ENCODE measurements at places on chromosomes 7 and 10.

GRCh38 chr7:25375805-25376600 is 147.7 kb upstream of the NPVF start:
- DNase-seq = no peak

GRCh38 chr10:104450954-104451353 is 97.3 kb downstream of the CFAP58 start:
- DNase-seq = no peak

DNA sequence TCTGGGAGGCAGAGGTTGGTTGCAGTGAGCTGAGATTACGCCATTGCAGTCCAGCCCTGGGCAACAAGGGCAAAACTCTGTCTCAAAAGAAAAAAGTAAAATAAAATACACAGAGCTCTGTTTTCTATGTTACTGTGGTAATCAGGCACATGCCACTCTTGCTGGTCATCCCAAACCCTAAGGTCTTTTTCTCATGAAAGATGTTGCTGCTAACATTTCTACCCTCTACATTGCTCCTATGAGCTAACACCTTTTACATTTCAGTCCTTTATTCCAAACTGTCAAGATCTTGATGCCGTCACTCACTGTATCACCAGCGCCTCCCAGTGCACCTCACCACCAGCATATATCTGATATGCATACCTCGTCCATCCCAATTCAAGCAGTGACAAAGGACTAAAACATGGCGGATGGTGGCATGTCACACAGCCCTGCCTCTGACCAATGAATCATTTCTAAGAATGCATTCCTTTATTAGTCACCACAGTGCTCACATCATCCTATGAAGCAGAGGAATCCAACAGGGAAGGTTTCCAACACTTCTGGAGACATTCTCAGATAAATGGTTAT is 4.3 kb downstream of the DAGLB start:
- DNase-seq = no peak

DNA sequence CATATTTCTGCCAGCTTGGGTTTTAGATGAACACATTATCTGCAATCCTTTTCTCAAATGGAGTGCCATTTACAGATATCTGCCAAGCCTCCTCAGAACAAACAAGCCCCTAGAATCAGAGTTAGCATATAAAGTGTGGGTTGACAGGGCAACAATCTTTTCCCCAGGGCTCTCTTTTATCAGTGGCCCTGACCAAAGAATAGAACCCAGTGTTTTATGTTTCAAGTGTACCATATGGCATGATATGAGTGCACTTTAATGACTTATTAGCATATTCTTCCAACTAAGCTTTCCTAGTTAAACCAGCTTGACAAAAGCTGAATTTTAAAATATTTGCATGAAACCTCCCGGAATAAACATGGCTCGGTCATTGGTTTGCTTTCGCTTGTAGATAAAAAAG is 57.3 kb downstream of the EVX1 start:
- no peak for DNase-seq

DNA sequence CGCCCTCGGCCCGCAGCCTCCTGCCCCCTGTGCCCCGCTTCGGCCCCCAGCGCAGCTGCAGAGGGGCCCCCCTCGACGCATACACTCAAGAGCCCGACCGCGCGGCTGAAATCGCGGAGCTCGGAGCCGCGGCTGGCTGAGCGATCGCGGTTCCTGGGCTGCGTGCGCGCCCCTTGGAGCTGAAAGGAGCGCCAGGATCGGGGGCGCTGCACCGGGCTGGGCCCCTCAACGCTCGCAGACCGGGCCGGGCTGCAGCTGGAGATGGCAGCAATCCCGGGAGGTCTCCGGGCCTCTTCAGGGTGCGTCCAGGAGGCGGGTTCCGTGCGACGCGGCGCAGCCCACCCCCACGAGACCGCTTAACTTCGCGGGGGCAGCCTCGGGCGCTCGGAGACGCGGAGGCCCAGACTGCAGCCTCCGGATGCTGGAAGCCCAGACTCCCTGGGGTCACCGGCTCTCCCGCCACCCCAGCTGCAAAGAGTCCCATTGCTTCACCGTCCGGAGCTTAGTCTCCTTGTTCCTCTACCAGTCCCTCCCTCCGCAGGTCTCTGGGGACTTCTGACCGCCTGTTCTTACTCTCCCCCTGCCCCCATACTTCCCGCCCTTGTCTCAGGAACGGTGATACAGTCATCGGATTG is 73.0 kb upstream of the LRRC4 start:
- no peak for DNase-seq

DNA sequence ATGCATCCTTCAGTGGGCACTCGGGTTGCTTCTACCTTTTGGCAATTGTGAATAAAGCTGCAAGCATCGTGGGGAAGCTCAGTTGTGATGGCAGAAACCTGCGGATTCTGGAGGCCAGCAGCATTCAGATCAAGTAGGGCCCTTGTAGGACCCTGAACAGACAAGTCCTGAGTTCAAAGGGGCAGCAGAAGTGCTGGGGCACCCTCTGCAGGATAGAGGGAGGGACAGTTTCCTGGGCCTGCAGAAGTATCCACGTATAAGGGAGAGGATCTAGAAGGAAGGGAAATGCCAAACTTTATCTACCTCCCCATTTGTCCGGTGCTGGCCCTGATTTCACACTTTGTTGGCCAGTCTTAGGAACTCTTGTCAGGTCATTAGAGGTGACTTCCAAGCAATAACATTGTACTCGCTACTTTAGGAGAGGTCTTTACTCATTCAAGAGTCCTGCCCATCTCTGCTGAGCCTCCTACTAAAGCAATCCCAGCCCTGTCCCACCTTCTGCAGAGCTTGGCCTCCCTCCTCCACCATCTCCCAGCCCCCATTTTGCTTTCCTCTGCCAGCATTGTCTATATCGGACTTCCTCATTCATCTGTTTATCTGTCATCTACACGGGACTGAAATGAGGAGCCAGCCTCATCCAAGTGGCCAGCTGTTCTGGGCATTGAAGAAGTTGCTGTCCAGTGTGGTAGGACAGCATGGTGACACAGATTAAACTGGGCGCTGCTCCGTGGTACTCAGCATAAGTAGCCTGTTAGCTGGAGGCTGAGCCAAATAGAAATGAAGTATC is 26.6 kb upstream of the R3HCC1L start:
- no peak for DNase-seq

DNA sequence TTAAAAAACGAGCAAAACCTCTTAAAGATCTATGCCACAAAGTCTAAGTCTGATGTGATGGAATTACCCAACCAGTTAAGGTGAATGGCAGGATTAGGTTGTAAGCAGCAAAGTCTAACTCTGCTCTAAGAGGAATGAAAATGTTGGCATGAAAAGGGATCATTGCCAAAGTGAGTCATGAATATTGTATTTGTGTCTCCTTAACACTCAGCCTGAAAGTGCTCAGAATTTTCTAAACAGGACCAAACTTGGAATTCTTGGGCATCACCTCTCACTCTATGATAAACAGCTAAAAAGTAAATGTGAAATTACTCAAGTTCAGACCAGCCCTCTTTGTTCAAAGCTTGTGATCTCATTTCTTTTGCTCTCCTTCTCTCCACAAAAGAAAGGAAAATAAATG is 27.0 kb downstream of the PPP1R3A start:
- DNase-seq = no peak

GRCh38 chr7:74656441-74656836 is 1.1 kb upstream of the GTF2I start:
- DNase-seq = peak; percentile 43

DNA sequence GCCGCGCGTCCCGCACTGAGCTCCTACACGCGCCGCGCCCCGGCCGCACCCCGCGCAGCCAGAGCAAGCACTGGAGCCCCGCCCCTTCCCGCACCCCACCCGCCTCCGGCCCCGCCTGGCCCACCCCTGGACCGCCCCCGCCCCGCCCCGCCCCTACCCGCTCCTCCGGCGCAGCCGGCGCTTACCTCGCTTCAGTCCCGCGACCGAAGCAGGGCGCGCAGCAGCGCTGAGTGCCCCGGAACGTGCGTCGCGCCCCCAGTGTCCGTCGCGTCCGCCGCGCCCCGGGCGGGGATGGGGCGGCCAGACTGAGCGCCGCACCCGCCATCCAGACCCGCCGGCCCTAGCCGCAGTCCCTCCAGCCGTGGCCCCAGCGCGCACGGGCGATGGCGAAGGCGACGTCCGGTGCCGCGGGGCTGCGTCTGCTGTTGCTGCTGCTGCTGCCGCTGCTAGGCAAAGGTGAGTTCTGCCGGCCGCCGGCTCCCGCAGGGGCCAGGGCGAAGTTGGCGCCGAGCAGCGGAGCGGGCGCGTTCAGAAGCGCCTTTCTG is at the start of gene RET:
RET (plus strand) TSS at position 194 of the 545 bp plus-strand sequence; CDS start at position 384, 190 bp downstream.
- DNase-seq = no peak

DNA sequence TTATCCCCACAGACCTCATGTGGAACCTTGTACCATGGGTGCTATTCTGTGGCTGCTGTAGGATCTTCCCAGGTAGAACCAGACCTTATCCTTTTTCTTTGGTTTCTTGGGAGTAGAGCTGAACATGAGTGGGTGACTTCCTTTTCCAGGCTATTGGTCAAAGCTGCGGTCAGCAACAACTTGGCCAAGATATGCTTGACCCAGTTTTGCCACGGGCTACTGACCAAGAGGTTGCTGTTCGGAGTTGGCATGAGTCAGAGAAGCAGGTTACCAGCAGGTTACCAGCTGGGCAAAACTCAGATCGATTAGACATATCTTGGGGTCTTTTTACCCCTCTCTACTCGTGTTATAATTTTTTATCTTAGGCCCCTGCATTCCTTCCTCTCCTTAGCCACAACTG is 36.7 kb upstream of the HDAC9 start:
- DNase-seq = no peak

GRCh38 chr7:39909526-39909925 is 40.5 kb upstream of the CDK13 start:
- no peak for DNase-seq

DNA sequence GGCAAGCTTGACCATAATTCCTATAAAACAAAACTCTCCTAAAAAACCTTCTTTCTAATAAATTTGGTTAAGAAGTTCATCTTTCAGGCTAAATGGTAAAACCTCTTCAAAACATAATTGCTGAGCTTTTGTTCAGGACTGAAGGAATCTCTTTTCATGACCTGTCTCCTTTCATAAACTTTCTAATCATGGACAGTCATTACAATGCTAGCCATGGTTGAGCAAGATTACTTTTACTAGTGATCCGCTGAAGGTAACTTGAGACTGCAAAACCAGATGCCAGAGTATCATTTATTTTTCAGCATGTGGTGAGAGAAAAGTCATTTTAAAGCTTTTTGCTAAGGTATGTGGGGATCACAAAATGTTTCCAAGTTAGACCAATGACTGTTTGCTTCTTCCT is 186.4 kb upstream of the RHOBTB1 start:
- DNase-seq = no peak

GRCh38 chr7:2545746-2546425 is 9.4 kb downstream of the BRAT1 start:
- DNase-seq = no peak

GRCh38 chr7:16916738-16917137 is 35.0 kb upstream of the AGR3 start:
- DNase-seq = no peak

- DNase-seq = peak; percentile 59
These were observed 9.1 kb upstream of the TMEM236 start for GRCh38 chr10:17742918-17743317.

DNA sequence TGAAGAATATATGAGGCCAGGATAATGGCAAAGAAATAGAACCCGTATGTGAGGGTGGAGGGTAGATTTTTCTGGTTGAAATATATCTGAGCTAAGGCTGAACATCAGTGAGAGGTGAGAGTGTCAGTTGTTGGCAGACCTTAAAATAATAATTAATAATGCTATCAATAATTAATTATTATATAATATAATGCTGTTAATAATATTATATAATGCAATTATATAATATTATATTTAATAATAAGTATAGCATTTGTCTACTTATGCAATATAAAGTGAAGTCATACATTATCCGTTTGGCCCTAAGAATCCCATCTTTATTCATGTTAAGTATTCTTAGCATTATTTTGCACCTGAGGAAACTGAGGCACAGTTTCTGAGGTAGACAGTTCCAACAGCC is 269.9 kb upstream of the FZD8 start:
- no peak for DNase-seq

GRCh38 chr10:101778781-101779543 is 3.0 kb upstream of the FGF8 start:
- DNase-seq = no peak

- no peak for DNase-seq
These were observed 855.1 kb downstream of the LRMDA start for GRCh38 chr10:76286536-76286935.
